Natural killer cell (primary cell): ENCODE measurements at places on chromosomes 7 and 10. TPM values are rescaled to one million over a fixed set of nuclear protein-coding genes. Genes with fewer than 3 reads are reported as not detected.

DNA sequence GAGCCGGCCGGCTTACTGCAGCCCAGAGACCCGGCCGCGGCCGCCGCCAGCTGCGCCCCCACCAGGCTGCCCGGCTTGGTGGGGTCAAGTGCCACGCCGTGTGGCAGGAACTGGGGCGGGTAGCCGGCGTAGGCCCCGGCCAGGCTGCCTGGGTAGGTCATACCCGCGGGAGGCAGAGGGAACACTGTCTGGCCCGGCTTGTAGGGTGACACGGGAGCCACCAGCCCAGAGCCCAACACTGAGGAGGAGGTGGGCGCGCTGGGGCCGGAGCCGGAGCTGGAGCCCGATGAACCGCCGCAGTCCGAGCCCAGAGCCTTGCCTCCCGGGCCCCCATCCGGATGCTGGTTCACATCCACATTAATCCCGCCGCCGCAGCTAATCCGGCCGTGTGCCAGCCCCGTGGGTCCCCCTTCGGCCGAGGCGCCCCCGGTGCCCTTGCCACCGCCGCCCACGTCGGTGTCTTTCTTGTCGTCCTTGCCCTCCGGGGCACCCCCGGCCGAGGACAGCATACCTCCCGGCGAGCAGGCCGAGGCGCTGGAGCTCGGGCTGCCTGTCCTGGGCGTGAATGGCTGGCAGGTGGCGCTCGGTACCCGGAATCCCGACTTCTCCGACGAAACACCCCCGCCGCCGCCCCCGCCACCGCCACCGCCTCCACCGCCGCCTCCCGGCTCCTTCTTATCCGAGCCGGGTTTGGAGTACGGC lies 2.0 kb downstream of the ZNF503 start:
- DNase-seq, result no peak

DNA sequence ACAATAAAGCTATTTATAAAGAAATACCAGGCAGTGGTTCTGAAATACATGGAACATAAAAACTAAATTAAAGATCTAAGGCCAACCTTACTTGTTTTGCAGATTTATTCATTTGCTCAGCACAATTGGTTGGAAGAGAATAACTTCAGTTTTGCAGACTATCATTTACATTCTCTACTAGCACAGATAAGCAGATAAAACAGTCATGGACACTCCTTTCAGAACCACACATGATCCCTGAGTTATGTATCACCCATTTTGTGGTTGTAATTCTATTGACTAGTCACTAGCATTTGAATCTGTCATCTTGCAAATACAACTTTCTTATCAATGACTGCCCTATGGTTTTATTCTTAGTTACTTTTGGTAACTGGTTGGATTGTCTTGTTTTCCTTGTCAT lies 45.1 kb downstream of the PRKAR2B start:
- no peak for DNase-seq

GRCh38 chr10:14562218-14563075 lies 212.2 kb downstream of the FAM107B start:
- no peak for DNase-seq

DNA sequence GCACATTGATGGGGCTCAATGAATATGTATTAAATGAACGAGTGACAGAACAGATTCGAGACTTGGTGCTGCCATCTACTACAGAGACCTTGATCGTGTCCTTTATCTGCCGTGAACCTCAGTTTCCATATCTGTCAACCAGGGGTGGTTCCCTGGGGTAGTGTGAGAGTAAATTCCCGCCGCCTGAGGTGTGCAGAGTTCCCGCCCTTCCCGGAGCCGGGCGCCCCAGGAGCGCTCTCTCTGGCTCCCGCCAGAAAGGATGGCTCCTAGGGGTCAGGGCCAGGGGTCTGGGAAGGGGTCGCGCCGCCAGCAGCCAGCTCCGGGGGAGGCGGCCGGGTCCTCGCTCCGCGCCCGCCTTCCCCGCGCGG lies 333 bp upstream of the PLCE1 start:
- no peak for DNase-seq

DNA sequence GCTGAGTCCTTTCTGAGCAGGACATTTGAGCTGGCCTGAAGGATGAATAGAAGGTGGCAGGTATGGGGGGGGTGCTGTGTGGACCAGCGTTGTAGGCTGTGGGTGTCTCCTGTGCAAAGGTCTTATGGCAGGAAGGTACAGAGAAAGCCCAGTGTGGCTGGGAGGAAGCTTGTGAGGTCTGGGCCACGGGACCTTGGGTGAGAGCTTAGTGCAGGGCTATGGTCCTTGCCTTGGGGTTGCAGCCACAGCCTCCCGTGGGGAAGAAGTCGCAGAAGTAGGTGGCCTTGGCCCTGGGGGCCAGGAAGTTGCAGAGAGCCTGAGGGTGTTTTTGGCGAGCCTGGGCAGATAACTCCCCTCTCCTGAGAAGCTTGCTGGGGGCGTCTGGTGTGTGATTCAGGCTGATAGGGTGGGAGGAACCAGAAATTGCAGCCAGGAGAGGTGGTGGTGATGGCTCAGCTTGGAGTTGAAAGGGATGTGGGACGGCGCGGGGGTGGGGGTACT lies 172.0 kb upstream of the TNRC18 start:
- DNase-seq, result no peak

- no peak for DNase-seq
Observed at GRCh38 chr7:108102671-108103312, 27.4 kb downstream of the LAMB4 start.

DNA sequence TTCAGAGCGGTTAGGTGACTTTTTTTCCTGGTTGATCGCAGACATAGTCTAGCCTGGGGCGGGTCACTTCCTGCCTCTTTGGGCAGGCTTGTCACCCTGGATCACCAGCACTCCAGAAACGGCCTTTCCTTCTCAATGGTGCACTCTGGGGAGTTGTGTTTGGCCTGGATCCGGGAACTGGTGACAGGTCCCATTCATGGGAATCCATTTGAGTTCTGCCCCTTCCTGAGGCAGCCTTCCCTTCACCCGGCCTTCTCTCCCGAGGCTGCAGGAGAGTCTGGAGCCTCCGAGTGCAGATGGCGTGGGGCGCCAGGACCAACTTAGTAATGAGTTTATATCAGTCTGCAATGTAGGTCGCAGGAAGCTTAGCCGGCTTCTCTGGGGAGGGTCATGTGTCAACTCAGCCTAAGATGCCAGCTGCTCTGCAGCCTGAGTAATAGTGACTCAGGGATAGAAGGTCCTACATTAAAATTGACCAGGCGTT lies 54.2 kb downstream of the TACR2 start:
- no peak for DNase-seq

GRCh38 chr7:85520175-85520574 lies 333.3 kb upstream of the SEMA3D start:
- no peak for DNase-seq

GRCh38 chr7:104859754-104860426 lies 154.1 kb upstream of the KMT2E start:
- DNase-seq, result no peak

DNA sequence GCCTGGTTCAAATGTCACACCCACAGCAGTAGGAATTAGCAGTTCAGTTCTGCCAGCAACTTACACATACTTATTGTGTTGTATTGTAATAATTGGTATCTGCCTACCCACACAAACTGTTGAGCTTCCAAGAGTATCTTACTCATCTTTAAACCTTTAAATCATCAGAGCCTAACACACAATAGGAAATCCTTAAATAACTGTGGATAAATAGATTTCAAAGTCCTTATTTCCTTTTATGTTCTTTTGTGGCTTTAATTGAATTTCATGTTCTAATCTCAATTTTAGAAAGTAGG lies 3.9 kb downstream of the CASD1 start:
- no peak for DNase-seq

- DNase-seq, result no peak
Observed at GRCh38 chr7:41103331-41103730, 599.6 kb downstream of the INHBA start.

- no peak for DNase-seq
Observed at GRCh38 chr10:120688928-120689327, 162.2 kb upstream of the WDR11 start.

GRCh38 chr10:18738835-18739234 lies 79.6 kb downstream of the ARL5B start:
- DNase-seq, result no peak

GRCh38 chr7:111558991-111559390 lies 3.3 kb downstream of the IMMP2L start:
- no peak for DNase-seq

NKX1-2 gene
- not detected for total RNA-seq

GPR37 gene
- total RNA-seq, result not detected

PNLIPRP1 gene
- total RNA-seq, result not detected

BMPER gene
- total RNA-seq, result 0.50 TPM

PRKAR1B gene
- total RNA-seq, result 3.0 TPM

NYAP1 gene
- 0.13 TPM for total RNA-seq

PDE6C gene
- total RNA-seq, result not detected

PTF1A gene
- not detected for total RNA-seq
